Cardiac muscle cell (in vitro differentiated cells and primary cell): ENCODE measurements at places on chromosomes 16 and 17.

DNA sequence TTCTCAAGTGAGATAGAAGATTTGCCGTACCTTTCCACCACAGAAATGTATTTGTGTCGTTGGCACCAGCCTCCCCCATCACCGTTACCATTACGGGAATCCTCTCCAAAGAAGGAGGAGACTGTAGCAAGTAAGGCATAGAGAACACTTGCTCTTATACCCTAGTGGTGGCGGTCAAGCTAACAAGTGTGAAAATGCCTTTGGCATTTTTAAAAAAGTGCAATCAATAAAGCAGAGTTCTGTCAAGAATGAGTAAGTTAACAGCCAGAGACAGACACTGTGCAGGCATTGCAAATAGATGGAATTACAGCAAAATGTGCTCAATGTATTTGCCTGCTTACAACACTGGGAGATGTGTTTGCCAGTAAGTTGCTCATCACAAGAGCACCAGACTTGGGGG, 7.7 kb downstream of the MSL1 start:
- H3K27me3 ChIP-seq, result no peaks in the 10 kb centered on the region
- peak overlapping the region; percentile 28 for H3K27ac ChIP-seq
- no peak overlapping the region for H3K4me3 ChIP-seq

GRCh38 chr17:67818110-67819002, 6.9 kb upstream of the BPTF start:
- DNase-seq, result no peak
- H3K27ac ChIP-seq, result no peak overlapping the region
- H3K27me3 ChIP-seq, result no peaks in the 10 kb centered on the region
- H3K36me3 ChIP-seq, result no peaks in the 10 kb centered on the region
- no peaks in the 10 kb centered on the region for H3K4me1 ChIP-seq

GRCh38 chr17:47231334-47231733, 22.2 kb downstream of the MYL4 start:
- peaks cover 13% of the 10 kb centered on the region for H3K36me3 ChIP-seq
- peaks cover 11% of the 10 kb centered on the region for H3K4me1 ChIP-seq
- no peak overlapping the region for H3K4me3 ChIP-seq
- no peak overlapping the region for H3K27ac ChIP-seq
- no peaks in the 10 kb centered on the region for H3K27me3 ChIP-seq

DNA sequence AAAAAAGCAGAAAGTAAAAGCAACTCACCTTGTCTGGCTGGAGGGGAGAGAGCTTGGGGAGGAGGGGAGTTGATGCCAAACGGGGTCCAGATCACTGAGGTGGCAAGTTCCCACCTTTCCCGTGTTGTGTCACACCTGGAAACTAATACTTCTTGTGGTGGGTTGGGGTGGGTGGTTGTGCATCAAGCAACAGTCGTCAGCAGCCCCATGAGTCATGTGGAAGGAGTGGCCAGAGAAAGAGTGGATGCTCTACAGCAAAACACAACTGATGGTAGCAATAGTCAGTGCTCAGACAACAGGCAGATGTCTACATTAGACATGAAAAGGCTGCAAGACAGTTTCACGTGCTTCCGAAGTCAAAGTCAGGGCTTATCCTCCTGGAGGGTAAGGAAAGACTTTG, 35.4 kb downstream of the ARSG start:
- H3K27ac ChIP-seq, result no peak overlapping the region
- no peak overlapping the region for H3K4me3 ChIP-seq
- no peaks in the 10 kb centered on the region for H3K4me1 ChIP-seq

GRCh38 chr17:13594762-13595598, 6.7 kb downstream of the HS3ST3A1 start:
- DNase-seq, result peak; percentile 87
- H3K4me1 ChIP-seq, result peaks cover 39% of the 10 kb centered on the region
- peaks cover 4% of the 10 kb centered on the region for H3K27me3 ChIP-seq
- no peak overlapping the region for H3K27ac ChIP-seq
- H3K36me3 ChIP-seq, result no peaks in the 10 kb centered on the region

GRCh38 chr17:40175928-40176753, 1.1 kb upstream of the RAPGEFL1 start:
- no peaks in the 10 kb centered on the region for H3K27me3 ChIP-seq
- no peaks in the 10 kb centered on the region for H3K4me1 ChIP-seq
- H3K36me3 ChIP-seq, result peaks cover 9% of the 10 kb centered on the region

DNA sequence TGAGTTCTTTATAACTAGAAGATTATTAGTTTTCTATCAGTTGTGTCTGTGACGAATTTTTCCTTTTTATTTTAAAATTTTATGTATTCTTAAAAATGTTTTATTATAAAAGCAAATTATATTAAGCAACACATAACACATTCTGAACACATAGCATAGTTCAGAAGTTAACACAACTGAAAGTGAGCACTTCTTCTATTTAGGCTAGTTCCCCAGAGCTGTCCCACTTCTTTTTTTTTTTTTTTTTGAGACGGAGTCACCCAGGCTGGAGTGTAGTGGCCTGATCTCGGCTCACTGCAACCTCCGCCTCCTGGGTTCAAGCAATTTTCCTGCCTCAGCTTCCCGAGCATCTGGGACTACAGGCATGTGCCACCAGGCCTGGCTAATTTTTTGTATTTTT, 37.7 kb upstream of the ALDH3A2 start:
- no peaks in the 10 kb centered on the region for H3K4me1 ChIP-seq
- H3K36me3 ChIP-seq, result no peaks in the 10 kb centered on the region
- H3K4me3 ChIP-seq, result no peak overlapping the region
- no peaks in the 10 kb centered on the region for H3K27me3 ChIP-seq
- DNase-seq, result no peak
- no peak overlapping the region for H3K27ac ChIP-seq

GRCh38 chr16:54875443-54875842, 55.2 kb upstream of the IRX5 start:
- H3K27ac ChIP-seq, result no peak overlapping the region
- no peak overlapping the region for H3K4me3 ChIP-seq
- no peak for DNase-seq

DNA sequence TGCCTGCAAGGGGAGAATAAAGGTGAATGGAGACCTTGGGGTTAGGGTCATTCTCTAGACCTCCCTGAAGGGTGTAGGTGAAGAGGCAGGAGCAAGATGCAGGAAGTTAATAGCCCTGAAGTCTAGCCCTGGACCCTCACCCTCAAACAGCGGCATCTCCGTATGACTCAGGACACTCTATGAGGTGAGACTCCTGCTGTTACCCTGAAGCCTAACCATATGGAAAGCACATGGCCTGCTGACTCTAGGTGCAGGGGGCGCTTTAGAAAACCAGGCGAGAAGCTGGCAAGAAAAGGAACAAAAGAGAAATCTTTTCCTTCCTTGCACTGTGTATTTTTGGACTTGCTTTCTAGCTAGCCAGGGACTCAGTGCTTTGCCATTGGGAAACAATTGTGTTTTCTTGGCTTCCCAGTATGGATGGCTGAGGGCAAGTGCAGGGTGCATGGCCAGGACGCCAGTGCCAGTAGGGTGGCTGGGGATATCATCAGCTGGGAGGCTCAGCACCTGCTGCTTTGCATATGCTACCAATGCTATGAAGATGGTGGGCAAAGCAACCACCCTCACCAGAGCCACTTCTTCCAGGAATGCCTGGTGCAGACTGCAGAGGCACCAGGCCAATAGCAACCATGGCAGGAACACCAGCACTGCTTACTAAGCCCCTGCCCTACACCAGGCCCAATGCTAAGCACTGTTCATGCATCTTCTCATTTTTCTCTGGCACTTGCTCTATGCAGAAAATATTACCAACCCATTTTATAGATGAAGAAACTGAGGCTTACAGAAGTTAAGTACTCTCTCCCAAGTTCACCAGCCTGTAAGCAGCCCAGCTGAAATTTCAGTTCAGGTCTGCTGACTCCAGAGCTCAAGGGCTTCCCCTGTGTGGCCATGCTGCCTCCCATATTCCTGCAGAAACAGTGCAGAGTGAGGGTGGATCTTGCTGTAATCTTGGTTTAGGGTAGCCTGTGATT, 425.1 kb downstream of the SLC39A11 start:
- H3K27ac ChIP-seq, result no peak overlapping the region
- DNase-seq, result no peak
- H3K27me3 ChIP-seq, result no peaks in the 10 kb centered on the region
- peaks cover 24% of the 10 kb centered on the region for H3K4me1 ChIP-seq

- H3K27me3 ChIP-seq, result no peaks in the 10 kb centered on the region
- peaks cover 7% of the 10 kb centered on the region for H3K4me1 ChIP-seq
- no peaks in the 10 kb centered on the region for H3K36me3 ChIP-seq
- no peak within 1 kb of the TSS for H3K4me3 ChIP-seq
- peak; percentile 87 for DNase-seq
Observed at GRCh38 chr16:50266337-50267091, at the start of gene ADCY7. Gene ADCY7 (plus strand): TSS chr16:50266551. CDS start chr16:50288180, 21,629 bp downstream.

- no peak overlapping the region for H3K4me3 ChIP-seq
- H3K4me1 ChIP-seq, result peaks cover 13% of the 10 kb centered on the region
- H3K27me3 ChIP-seq, result no peaks in the 10 kb centered on the region
Observed at GRCh38 chr17:65750631-65751115, 189.2 kb upstream of the AXIN2 start.

GRCh38 chr17:18045691-18046350, 6.6 kb downstream of the GID4 start:
- no peak overlapping the region for H3K4me3 ChIP-seq
- no peaks in the 10 kb centered on the region for H3K27me3 ChIP-seq
- H3K36me3 ChIP-seq, result peaks cover 6% of the 10 kb centered on the region

DNA sequence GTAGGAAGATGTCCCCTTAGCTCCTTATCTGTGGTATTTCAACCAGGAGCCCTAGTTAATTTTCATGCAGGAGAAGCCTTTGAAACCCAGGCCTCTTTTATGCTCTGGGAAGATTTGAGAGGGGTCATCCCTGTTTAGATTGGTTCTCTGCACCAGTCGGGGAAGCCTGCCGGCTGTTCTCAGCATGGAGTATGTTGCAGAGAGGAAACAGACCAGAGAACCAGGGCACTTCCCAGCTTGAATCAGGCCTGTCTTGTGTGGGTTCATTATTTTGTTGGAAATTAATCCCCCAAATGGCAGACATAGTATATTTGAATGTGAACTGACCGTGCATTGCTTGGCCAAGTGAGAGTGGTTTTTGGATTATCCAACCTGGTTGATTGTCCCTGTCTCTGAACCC, 1082.1 kb upstream of the RBFOX1 start:
- H3K27ac ChIP-seq, result no peak overlapping the region
- no peak overlapping the region for H3K4me3 ChIP-seq
- H3K27me3 ChIP-seq, result no peaks in the 10 kb centered on the region
- no peak for DNase-seq

DNA sequence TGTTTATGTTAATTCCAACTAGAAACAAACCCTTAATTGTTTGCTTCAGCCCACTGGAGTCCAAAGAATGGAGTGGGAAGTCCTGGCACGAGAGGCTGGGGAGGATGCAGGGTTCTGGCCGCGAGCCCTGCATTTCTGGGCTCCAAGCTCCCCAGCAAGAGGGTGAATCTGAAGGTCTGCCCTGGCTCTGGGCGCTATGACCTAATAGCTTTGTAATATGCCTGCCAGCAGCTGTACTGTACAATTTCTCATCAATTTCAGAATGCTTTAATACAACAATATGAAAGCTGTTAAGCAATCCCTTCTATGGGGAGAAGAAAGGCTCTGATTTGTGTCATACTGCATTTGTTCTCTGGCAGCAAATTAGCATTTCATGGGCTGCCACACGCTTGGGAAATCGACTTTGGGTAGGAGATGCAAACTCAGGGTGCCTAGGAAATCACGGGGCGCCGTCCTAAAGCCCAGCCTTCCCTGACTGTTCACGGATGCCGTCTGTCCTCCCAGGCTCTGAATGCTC, 43.8 kb downstream of the NDEL1 start:
- H3K27ac ChIP-seq, result no peak overlapping the region
- H3K4me1 ChIP-seq, result no peaks in the 10 kb centered on the region
- no peak for DNase-seq
- no peak overlapping the region for H3K4me3 ChIP-seq

DNA sequence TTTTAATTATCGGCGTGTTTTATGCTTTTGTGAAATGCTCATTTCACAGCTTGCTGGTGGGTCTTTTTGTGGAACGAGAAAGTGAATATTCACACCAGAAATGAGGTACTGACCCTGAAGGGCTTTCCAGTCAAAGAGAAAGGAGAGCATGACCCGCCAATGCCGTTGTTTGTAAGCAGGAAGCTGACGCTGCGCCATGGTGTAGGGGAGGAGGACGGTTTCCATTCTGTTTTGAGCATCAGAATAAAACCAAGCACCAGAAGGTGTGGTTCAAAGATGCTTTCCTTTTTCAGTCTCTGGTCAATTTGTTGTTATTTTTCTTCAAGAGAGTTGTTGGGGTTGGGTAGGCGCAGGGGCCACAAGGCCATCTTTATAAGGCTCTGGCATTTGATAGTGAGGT, 669.3 kb downstream of the WWOX start:
- no peaks in the 10 kb centered on the region for H3K36me3 ChIP-seq
- H3K4me3 ChIP-seq, result no peak overlapping the region
- H3K27ac ChIP-seq, result no peak overlapping the region

GRCh38 chr16:50011707-50012106, 13.3 kb upstream of the CNEP1R1 start:
- H3K27me3 ChIP-seq, result no peaks in the 10 kb centered on the region
- no peaks in the 10 kb centered on the region for H3K4me1 ChIP-seq
- DNase-seq, result no peak
- no peak overlapping the region for H3K27ac ChIP-seq
- H3K4me3 ChIP-seq, result no peak overlapping the region

- H3K36me3 ChIP-seq, result no peaks in the 10 kb centered on the region
- H3K4me1 ChIP-seq, result peaks cover 20% of the 10 kb centered on the region
- peak overlapping the region; percentile 34 for H3K27ac ChIP-seq
Observed at GRCh38 chr17:16456742-16457316, 35.2 kb downstream of the LRRC75A start.

DNA sequence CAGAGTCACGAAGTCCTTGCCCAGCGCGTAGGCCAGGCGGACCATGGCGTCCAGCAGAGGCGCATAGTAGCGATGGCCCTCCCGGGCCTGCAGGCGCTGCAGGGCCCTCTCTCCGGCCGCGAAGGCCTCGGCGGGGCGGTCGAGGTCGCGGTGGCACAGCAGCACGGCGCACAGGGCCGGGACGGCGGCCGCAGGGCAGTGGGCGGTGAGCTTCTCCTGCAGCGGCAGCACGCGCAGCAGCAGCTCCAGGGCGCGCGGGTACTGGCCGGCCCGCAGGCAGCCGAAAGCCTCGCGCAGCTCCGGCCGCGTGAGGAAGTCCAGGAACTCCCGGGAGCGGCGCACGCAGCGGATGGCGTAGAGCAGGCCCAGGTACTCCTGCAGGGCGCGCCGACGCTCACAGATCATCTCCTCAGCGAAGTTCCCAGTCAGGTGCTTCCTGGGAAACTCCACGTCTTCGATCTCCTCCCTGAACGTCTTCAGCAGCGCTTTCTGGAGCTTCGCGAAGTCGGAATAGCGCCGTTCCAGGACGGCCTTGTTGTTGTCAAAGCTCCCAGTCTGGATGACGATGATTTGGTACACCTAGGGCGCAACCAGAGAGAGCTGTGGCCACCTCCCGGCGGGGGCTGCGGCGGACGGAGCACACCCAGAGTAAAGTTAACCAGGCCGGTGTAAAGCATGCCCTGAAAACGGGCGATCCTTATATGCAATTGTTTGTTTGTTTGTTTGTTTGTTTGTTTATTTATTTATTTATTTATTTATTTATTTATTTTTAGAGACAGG, 7.4 kb downstream of the SNX20 start:
- no peak overlapping the region for H3K27ac ChIP-seq
- no peaks in the 10 kb centered on the region for H3K36me3 ChIP-seq
- H3K4me1 ChIP-seq, result no peaks in the 10 kb centered on the region
- DNase-seq, result no peak
- H3K4me3 ChIP-seq, result no peak overlapping the region
- no peaks in the 10 kb centered on the region for H3K27me3 ChIP-seq
